Lower leg skin (tissue), 4 donors: ENCODE measurements at places on chromosomes 7 and 10. TPM values are rescaled to one million over a fixed set of nuclear protein-coding genes. Genes with fewer than 3 reads are reported as not detected.

DNA sequence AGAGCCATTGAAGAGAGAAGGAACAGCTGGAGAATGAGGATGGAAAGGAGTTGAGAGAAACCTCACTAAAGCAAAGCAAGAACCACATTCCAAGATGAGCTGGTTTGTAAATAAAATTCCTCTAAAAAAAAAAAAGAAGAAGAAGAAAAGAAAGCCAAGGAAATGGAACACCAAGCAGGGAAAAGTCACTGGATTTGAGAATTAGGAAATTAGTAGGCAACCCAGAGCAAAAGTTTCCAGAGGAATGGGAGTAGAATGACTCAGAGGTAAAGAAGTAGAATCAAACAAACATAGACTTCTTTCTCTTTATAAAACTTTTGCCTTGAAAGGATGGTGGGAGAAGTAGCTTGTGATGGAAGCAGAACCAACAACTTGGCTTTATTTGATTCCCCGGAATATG, 3.9 kb downstream of the CH25H start:
- DNase-seq = no peak

DNA sequence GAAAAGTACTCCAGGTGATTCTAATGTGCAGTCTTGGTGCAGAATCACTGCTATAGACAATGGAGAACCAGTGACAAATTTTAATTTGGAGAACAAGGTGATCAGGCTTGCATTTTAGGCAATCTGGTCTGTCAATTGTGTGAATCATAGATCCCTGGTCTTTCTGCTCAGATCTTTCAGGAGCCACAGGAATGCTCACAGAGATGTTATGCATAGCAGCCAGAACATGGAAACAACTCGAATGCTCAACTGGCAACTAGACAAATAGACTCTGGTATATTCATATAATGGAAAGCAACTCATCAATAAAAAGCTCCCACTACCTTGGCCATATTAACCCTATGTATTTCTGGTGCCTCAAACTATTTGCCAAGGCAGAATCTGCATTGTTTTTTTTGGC, 209.1 kb downstream of the PHF14 start:
- no peak for DNase-seq

- peak; percentile 28 for DNase-seq
Measured at GRCh38 chr7:105594034-105594433, 12.7 kb upstream of the EFCAB10 start.

GRCh38 chr7:43669286-43670081, 59.8 kb downstream of the COA1 start:
- no peak for DNase-seq

GRCh38 chr7:1729773-1730172, 59.7 kb downstream of the ELFN1 start:
- DNase-seq = no peak

GRCh38 chr7:17041324-17041723, 159.5 kb upstream of the AGR3 start:
- DNase-seq = no peak

The MRLN gene
- not detected for total RNA-seq
